ENCODE measurements at places on chromosomes 2 and 18. TPM values are rescaled to one million over a fixed set of nuclear protein-coding genes. Genes with fewer than 3 reads are reported as not detected.

Gene MRPS9
- total RNA-seq: 24.5 TPM

Gene RAB3GAP1
- total RNA-seq: 61.6 TPM

Gene NR4A2
- 6.6 TPM for total RNA-seq

Gene KCNK3
- total RNA-seq: 9.2 TPM

Gene OBSL1
- total RNA-seq: 89.1 TPM

Gene NPHP1
- 10.2 TPM for total RNA-seq

Gene ALLC
- total RNA-seq: not detected

Gene RAX
- not detected for total RNA-seq

Gene FAM237A
- total RNA-seq: not detected

Gene CD302
- total RNA-seq: 25.2 TPM

Gene NOSTRIN
- total RNA-seq: 31.4 TPM

Gene DNAH7
- 5.5 TPM for total RNA-seq

Gene DSG1
- total RNA-seq: 0.13 TPM

Gene SPTBN1
- 380 TPM for total RNA-seq

Gene ACVR1C
- 0.81 TPM for total RNA-seq

Gene CIAO1
- total RNA-seq: 79.4 TPM

Gene DUSP2
- 2.6 TPM for total RNA-seq
